ENCODE measurements at places on chromosomes 6 and 20. TPM values are rescaled to one million over a fixed set of nuclear protein-coding genes. Genes with fewer than 3 reads are reported as not detected.
A peak's percentile ranks its signal among the peaks of the same experiment; 100 is the strongest.

DNA sequence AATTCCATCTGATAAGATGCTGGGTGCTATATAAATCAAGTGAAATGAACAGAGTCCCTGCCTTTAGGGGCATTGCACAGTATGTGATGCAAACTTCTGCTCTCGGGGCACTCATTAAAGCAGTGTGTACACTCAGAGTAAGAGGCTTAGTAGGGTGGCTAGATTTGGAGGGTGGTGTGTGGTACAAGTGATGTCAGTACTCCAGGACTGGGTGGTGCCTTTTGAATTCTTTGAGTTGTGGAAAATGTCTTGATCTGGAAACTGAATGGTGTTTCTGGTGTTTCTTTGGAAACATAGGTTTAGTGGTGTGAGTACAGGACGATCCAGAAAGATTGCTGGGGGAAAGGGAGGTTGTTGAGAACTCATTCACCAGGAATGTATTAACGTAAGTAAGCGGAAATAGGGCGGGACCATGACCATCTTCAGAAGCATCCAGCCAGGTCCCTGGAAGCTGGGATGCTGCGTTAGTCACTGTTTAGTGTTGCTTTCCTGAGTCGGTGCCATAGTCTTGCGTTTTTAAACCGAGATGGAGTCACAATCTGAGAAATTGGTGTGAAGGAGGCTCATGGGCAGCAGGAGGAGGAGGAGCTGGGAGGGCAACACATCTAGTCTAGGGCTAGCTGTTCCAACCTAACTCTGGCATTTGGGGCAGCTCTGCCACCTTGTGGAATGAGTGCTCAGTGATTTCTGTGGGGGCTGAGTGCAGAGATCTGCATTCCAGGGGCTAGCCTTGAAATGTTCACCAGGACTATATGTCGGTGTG, 70.3 kb downstream of the SCAND1 start:
- peak; percentile 79 for DNase-seq

- DNase-seq: no peak
These were observed 82.3 kb upstream of the KCNG1 start for GRCh38 chr20:51104960-51105920.

GRCh38 chr6:15001326-15001910, 244.5 kb upstream of the JARID2 start:
- DNase-seq: no peak

Gene MANEA
- total RNA-seq: 10.2 TPM

Gene SLC35F1
- 1.6 TPM for total RNA-seq

Gene SLC26A8
- 0.06 TPM for total RNA-seq

Gene SCUBE3
- total RNA-seq: 0.44 TPM

Data from left cardiac atrium (tissue), 4 donors.